DMS 273 treated with DMSO at 0.1 percent for 48 hours (cell line): ENCODE measurements at places on chromosomes 2 and 18.

- no peak for DNase-seq
Measured at GRCh38 chr2:44943693-44944101, 2.2 kb downstream of the SIX3 start.

DNA sequence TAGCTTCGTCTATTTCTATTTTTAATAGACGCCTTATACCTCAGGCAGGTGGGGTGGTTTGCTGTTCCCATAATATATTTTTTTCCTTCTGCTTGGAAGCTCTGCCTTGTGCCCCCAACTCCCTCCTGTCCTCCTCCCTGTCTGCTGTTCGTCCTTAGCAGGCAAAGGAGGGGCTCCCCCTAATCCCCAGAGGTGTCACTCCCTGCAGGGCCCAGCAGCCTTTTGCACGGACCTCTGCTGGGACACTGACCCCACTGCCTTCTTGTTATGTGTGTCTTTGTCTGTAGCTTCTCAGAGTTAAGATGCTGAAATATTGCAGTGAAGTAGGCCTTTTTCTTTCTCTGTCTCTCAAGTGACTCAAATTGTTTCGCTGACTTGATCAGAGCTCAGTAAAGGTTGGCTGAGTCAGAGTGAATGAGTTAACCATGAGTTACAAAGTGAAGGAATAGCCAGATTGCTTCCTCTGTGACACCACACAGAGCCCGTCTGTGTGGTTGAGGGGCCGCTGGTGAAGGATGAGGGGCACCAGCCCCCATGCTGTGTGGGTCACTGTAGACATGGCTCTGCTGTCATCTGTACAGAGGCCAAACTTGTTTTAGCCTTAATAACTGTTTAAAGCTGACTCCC, 47.7 kb downstream of the PRKCE start:
- DNase-seq = no peak

DNA sequence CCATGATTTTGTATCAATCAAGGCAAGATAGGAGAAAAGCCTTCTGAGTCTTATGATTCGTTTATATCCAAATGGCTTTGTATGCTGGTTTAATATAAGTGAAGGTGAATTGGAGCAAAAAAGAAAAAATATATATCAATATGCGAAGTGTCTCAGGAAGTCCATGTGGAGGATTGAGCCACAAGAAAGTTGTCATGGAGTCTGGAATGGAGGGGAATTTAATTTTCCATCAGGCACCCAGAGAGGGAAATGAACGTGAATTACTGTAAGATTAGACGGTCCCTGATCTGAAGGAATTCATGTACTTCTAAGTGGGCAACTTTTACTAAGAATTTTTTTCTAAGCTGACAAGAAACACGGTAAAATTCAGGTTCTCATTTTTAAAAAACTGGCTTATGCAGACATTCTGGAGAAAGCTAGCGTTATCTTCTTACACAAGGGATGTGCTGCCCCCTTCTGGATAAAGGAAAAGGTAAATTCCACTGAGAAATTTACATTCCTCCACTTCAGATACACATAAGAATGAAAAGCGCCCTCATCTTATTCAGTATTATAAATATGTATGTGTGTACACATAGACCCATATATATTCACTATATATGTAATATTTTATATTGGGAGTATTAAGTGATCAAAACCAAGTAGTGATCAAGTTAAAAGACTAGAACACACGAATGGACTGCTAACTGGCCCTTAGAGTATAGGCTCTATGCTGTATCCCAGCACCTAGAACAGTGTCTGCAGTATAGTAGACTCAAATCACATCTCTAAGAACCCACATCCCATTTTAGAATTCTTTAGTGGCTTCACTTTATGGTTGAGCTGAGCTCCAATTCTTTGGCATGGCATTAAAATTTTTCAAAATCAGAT, 289.0 kb upstream of the TFPI start:
- DNase-seq = peak; percentile 21

DNA sequence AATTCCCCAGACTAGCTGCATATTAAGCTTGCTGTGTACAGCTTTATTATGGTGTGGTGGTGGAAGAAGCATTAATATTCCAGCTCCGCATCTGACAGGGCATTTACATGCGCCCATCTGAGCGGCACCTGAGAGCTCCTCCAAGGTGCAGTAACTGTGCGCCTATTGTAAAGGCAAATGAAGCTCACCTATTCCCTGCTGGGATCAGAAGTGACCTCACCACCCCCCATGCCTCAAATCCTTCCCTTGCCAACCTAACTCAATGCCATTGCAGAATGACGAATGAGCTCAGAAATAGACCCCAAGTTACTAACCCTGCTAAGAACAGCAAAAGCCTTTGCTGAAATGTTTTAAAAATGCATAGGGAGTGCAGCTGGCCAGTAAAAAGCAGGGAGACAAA, 14.3 kb downstream of the BCL11A start:
- DNase-seq = no peak

- no peak for DNase-seq
Measured at GRCh38 chr2:124320051-124320688, 295.1 kb downstream of the CNTNAP5 start.

DNA sequence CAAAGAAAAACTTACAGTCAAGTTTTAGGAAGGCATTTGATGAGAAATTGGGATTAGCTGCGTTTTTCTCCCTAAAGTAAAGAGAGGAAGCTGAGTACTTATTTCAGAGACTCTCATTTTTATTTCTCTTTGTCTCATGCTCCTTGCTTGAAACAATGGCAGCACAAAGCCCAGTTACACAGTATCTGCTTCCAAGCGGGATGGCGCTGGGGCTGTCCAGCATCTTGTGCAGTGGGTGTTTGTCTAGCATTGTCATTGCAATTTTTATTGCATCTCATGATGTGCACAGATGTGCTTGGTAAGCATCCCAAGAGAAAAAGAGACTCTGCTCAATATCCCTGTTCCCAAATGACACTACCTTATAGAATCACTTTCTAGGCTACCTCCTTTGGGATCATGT, 102.8 kb upstream of the ZNF521 start:
- DNase-seq = no peak
